ENCODE measurements at places on chromosomes 13 and 19.
A peak's percentile ranks its signal among the peaks of the same experiment; 100 is the strongest.

DNA sequence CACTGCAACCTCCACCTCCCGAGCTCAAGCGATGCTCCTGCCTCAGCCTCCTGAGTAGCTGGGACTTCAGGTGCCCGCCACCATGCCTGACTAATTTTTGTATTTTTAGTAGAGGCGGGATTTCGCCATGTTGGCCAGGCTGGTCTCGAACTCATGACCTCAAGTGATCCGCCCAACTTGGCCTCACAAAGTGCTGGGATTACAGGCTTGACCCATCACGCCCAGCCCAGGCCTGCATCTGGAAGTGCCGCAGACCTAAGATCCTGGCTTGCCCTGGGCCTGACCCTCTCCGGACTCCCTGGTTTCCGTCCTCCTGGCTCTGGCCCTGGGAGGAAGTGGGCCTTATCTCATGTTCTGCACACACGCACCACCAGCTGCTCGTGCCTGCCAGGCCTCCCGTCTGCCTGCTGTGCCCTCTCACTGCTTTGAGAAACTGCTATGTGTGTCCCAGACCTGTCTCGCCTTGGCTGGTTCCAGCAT is 4.7 kb upstream of the PTGIR start:
- no peak for DNase-seq

GRCh38 chr13:98994080-98994479 is 16.2 kb upstream of the DOCK9 start:
- no peak for DNase-seq

GRCh38 chr19:45615795-45616703 is 14.0 kb upstream of the GPR4 start:
- DNase-seq, result peak; percentile 95

GRCh38 chr13:50370303-50370950 is 355.2 kb downstream of the KCNRG start:
- no peak for DNase-seq

GRCh38 chr19:13036366-13036976 is 41.2 kb downstream of the NFIX start:
- no peak for DNase-seq

GRCh38 chr19:37969695-37970094 is 62.7 kb downstream of the SIPA1L3 start:
- DNase-seq, result no peak

DNA sequence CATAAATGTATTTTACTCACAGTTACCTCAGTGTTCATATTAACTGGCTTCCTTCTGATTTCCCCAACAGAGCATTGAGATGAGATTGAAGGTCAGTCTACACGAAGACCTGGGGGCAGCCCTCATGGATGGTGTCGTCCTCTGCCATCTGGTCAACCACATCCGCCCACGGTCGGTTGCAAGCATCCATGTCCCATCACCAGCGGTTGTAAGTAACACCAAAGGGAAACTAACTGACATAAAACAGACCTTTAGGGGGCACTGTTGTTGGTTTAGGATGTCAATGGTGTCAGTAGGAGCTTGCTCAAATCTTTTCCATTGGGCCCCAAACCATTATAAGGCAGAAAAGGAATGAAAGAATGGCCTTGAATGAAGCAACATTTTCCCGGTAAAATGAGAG is 68.2 kb downstream of the ESD start:
- peak; percentile 46 for DNase-seq

DNA sequence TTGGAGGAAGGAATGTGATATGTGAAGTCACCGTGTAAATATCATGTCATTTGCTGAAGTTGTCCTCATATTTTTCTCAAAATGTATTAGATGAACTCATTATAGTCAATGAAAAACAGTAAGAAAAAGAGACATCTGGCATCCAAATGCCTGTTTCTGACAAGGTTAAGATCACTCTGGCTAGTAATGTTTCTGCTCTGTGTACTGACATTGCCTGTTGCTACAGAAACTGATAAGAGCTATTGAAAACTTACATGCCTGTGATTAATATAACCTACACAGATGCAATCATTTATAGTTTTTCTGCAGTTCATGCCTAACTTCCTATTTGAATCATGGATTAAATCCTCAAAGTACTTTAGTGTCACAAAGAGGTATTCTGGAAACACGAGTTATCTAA is 249.8 kb downstream of the NBEA start:
- no peak for DNase-seq

- peak; percentile 72 for DNase-seq
These were observed 687 bp downstream of the ILF3 start for GRCh38 chr19:10654610-10655456.

GRCh38 chr19:50061650-50062049 is 35.8 kb downstream of the ZNF473 start:
- no peak for DNase-seq

DNA sequence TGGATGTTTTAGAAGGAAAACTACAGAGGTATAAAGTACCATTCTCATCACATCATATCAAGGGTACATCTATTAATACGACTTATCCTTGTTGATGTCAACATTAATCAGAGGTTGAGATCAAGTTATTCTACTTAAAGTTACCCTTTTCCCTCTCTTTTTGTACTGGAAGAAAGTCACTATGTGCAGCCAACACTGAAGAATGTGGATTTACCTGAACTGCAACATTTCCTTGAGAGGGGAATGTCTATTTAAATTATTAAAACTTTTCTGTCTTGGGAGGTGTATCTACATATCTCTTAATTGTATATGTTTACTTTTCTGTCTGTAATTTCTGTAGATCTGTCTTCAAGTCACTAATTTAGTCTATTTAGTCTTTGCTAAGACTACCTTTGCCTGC is 2.5 kb upstream of the FBXL3 start:
- DNase-seq, result no peak

GRCh38 chr13:100212904-100213553 is 124.1 kb downstream of the PCCA start:
- no peak for DNase-seq

DNA sequence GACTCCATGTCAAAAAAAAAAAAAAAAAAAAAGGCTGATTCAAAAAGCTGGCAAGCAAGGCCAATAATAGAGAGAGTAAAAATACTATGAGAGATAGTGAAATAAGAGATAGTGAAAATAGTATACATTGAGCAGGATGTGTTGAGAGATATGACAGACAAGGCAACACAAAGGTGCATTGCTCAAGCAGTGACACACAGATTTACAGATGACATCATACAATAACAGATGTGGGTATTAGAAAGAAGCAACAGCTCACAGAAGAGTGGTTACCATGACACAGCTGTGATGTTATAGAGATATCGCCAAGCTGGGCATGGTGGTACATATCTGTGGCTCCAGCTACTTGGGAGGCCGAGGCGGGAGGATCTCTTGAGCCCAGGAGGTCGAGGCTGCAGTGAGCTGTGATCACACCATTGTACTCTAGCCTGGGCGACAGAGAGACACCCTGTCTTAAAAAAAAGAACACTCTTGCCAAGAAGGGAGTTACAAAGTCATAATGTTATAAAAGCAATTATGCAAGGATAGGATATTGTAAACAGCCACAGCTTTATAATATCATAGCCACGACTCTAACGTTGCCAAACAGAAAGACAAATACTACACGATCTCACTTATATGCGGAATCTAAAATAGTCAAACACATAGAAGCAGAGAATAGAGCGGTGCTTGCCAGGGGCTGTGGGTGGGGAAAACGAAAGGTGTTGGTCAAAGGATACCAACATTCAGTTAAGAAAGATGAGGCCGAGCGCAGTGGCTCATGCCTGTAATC is 10.3 kb downstream of the TNFSF9 start:
- DNase-seq, result no peak

GRCh38 chr13:68551701-68552522 is 1321.8 kb upstream of the PCDH9 start:
- DNase-seq, result no peak

- DNase-seq, result no peak
These were observed 494.6 kb downstream of the DCT start for GRCh38 chr13:93984876-93985275.

- DNase-seq, result peak; percentile 34
These were observed 29.8 kb upstream of the ASF1B start for GRCh38 chr19:14165990-14166830.

DNA sequence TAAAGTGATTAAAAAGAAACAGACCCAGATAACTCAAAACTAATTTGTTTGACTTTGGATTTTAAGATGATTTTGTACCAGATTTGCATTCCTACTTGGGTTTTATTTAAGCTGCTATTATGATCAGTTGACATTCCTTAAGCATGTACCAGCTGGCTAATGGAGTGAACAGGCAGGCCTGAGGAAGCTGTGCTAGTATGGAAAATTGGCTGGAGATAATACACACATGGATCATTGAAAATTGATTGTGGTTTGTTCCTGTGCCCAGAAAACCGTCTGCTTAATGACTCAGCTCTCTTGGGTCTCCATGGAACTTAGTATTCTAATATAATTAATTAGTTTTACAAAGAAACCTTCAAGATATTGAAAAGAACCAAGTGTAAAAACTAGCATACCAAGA is 22.6 kb downstream of the POLR1D start:
- no peak for DNase-seq

GRCh38 chr13:91804724-91805123 is 406.3 kb downstream of the GPC5 start:
- no peak for DNase-seq

GRCh38 chr13:112675366-112675756 is 14.5 kb upstream of the ATP11A start:
- peak; percentile 19 for DNase-seq

DNA sequence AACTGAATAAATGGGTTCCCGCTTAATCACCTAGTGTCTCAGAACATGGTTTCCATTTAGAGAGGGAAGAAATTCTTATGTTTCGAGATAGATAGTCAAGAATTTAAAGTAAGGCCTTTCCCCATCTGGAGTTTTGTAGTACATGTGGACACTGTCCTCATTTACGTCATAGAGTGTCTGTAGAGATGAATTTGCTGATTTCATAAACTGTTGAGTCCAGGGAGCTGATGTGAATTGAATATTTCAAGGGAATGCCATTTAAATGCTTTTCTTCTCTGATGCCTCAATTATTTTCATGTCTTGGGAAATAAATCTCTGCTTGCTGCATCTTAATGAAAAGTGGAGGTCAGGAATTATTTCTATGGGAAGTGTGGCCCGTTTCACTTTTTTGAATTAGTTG is 9.5 kb downstream of the CEBPG start:
- DNase-seq, result no peak

GRCh38 chr13:104641309-104641708 is 1575.1 kb upstream of the SLC10A2 start:
- no peak for DNase-seq

GRCh38 chr13:51769455-51770127 is 34.4 kb downstream of the DHRS12 start:
- DNase-seq, result no peak

- no peak for DNase-seq
These were observed 359.2 kb upstream of the SGCG start for GRCh38 chr13:22821589-22821988.

DNA sequence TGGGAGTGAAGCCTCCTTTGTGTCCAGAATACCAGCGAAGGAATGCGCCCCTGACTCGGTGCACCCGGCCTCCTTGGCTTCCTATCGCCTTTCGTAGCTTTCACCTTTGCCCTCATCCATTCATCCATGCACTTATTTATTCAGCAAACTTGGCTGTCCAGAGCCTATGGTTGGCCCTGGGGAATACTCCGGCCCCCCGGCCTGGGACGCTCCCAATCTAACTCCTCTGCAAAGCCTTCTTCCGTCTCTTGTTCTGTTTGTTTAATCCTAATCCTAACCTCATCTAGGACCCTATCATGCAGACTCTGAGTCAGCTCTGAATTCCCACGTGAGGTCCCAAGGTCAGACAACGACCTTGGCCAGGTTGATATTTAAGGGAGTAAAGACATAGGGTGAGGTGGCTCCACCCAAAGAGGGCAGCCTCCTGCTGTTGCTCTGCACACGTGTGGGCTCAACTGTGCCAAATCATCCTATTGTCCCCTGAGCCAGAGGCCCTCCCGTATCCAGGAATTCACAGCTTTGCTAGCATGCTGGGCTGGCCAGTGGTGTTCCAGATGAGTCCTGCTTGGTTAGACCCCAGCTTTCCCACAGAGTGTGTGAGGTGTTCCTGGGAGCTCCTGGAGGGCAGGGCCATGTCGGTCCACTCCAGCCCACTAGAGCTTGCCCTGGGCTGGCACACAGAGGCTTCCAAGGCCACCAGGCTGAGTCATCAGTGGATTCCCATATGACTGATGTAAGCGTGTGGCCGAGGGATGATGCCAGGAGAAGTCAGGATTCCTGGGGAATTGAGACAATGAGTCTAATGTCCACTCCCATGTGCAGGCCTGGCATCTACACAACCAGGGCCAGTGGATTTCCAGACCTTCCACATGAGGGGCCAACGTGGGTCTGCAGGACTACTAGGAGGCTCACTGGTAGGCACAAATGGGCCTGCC is 6.5 kb upstream of the CCNE1 start:
- DNase-seq, result no peak

DNA sequence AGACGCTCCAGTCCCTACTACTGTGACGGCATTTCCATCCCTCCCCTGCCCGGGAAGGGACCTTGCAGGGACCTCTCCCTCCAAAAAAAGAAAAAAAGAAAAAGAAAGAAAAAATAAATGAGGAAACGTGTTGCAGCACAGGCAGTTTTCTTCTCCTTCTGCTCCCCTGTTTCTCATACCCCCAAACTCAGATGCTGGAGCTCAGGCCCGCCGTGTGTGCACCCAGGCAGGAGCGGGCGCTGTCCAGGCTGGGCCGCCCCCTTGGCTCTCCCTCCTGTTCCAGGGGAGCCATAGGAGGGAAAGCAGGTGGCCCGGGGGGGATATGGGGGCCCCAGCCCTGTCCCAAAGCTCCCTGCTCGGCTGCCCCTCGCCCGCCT is 5.8 kb downstream of the YIPF2 start:
- no peak for DNase-seq

GRCh38 chr13:43074824-43075510 is 51.6 kb downstream of the DNAJC15 start:
- DNase-seq, result no peak

- DNase-seq, result no peak
These were observed 119.2 kb upstream of the ABCC4 start for GRCh38 chr13:95420501-95420900.

GRCh38 chr13:78655906-78656305 is 3.0 kb downstream of the OBI1 start:
- no peak for DNase-seq

DNA sequence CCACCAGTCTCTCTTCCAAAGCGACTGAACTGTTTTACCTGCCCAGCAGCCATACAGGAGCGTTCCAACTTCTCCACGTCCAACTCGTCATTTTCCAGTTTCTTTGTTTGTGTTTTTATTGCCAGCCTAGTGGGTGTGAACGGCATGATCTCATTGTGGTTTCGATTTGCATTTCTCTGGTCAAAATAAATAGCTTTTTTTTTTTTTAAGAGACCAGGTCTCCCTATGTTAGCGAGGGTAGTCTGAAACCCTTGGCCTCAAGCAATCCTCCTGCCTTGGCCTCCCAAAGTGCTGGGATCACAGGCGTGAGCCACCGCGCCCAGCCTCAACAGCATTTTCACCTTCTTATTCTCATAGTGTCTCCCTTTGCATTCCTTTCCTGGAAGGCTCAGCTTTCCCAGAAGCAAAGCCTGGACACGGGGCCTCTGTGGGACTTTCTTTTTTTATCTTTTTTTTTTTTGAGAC is 4.2 kb upstream of the JSRP1 start:
- DNase-seq, result no peak

DNA sequence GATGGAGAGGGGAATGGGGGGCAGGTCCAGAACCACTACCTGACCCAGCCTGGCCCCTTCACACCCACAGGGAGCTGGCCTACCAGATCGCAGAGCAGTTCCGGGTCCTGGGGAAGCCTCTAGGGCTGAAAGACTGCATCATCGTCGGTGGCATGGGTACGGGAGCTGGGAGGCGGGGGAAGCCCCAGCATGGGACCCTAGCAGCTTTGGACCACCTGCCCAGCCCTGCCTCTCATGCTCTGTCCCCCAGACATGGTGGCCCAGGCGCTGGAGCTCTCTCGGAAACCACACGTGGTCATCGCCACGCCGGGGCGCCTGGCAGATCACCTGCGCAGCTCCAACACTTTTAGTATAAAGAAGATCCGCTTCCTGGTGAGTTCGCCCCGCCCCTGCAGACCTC is 2.1 kb downstream of the DDX49 start:
- DNase-seq, result no peak
